ENCODE measurements at places on chromosomes 5 and 9.

- no peak for DNase-seq
Measured at GRCh38 chr9:19785230-19785629, 3.6 kb downstream of the SLC24A2 start.

GRCh38 chr5:143077453-143078103 lies 307.4 kb downstream of the ARHGAP26 start:
- no peak for DNase-seq

GRCh38 chr5:120314191-120314590 lies 149.9 kb upstream of the PRR16 start:
- DNase-seq, result no peak

- DNase-seq, result no peak
Measured at GRCh38 chr9:89008744-89009545, 17.7 kb downstream of the S1PR3 start.

GRCh38 chr9:78707481-78707991 lies 410.6 kb downstream of the PSAT1 start:
- DNase-seq, result no peak

- no peak for DNase-seq
Measured at GRCh38 chr5:77774981-77775789, 954 bp downstream of the TBCA start.
